ENCODE measurements at places on chromosomes 1 and 21.

DNA sequence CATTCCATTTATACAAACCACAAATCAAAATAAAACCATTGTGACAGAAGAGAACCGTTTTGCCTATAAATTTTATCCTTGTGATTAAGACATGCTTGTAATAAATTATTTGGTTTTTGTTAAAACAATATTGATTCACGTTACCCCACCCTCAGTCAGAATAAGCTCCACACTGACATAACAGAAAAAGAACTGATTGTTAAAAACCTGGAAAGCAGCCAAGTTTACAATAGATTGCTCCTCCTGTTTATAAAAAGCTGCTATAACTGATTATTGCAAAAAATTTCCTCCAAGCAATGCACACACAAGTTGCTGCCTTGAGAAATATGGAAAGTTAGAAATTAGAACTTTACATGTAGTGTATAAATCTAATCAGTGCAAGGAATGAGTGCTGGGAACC is 263.5 kb downstream of the SETD4 start:
- DNase-seq: no peak

- no peak for DNase-seq
Measured at GRCh38 chr1:8073112-8073855, 47.2 kb upstream of the ERRFI1 start.

DNA sequence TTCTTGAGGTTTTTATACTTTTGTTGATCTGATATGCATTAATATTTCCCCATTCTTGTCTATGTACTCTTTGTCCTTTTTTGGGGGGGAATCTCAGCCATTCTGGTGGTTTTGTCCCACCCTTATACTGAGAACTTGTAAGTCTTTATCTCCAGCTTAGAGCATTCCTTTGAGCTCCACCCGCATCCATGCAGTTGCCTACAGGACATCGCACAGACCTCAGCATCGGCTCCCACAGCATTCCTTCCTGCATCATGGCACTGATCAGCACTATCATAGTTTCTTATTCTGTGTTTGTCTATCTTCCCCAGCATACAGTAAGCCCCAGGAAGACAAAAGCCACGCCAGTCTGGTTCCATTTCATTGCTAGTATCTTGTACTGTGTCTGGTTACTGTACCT is 33.0 kb downstream of the HHAT start:
- DNase-seq: no peak

- DNase-seq: no peak
Measured at GRCh38 chr1:153513023-153513422, 22.8 kb downstream of the S100A6 start.

DNA sequence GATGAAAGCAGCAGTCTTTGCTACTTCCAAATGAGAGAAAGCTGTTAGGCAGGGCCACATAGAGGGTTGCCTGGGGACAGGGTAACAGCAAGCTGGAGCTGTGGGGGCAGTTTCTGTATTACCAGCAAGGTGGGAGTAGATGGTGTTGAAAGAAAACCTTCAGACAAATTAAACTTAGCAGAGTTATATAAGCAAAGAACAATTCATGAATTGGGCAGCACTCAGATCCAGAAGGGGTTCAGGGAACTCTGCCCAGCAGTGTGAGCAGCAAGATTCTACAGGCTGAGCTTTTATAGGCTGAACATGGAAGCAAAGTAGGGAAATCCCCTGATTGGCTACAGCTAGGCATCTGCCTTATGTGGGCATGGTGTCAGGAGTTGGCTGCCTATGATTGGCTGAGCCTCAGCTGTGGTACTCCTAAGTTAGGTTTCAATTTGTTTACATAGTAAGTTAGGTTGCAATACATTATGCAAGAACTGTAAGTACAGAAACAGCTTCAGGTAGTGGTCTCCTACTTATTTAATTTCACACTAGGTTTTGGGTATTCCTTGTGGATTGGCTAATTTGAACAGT is 64.1 kb upstream of the TMPRSS2 start:
- no peak for DNase-seq

- DNase-seq: peak; percentile 65
Measured at GRCh38 chr1:204263254-204263910, 49.6 kb upstream of the GOLT1A start.

DNA sequence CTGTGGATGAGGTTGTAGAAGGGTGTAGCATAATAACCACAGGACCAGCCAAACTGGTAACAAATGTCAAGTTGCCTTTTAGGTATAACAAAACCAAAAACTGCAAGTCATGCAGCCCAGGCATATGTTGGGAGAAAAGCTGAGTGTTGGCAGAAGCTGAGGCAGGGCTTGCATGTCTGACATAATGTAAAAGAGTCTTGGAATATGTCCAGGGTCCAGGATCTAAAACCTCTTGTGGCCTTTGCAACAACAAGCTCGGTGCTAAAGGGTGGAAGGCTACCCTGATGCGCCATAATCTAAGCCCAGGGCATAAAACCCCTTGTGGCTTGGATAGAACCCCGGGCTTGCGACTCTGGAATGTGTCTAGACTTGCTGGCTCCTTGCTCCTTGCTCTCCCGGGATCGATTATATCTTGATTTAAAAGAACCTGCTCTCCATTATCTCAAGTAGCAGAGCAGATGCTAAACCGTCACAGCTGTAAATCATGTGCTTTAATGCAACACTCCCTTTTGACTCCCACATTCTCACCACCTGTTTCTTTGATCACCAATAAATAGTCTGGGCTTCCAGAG is 26.5 kb upstream of the SLC35A3 start:
- DNase-seq: no peak

- DNase-seq: no peak
Measured at GRCh38 chr1:3735027-3735681, 17.1 kb upstream of the CCDC27 start.

- no peak for DNase-seq
Measured at GRCh38 chr1:162823771-162824525, 33.4 kb downstream of the HSD17B7 start.

DNA sequence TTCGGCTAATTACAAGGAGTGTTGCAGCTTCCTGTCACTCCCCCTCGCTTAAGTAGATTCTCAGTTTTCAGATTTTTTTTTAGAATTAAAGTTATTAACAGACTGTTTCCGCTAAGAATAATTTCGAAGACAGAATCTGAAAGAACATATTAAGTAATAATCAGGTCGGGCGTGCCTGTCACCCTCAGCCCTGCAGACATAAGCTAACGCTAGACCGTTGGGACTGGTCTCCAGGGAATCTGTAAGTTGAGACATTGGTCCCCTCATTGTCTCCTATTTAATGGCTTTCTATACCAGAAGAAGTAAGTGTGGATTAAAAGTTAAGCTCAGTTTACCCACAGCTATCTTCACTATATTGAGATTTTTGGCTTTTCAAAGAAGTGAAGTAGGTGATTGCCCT is 14.5 kb downstream of the NMNAT1 start:
- no peak for DNase-seq

DNA sequence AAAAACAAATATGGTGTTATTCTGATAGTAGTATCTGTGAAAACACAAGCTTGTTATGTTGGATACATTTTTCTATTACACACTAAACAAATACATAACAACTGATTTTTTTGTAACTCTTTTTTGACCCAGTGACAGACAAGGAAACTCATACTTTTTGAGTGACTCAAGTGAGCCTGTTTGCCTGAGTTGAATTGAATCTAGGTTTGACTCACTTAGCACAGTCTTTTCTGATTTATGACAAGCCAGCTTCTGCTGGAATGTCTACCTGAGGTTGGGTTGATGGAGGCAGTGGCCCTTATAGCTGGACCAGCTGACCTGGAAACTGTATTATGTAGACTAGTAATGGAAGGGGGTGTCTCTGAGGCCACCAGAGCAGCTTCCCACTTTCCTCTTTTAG is 4.2 kb upstream of the CLCA4 start:
- no peak for DNase-seq

- DNase-seq: peak; percentile 62
Measured at GRCh38 chr1:29542548-29542947, 306.2 kb downstream of the PTPRU start.

DNA sequence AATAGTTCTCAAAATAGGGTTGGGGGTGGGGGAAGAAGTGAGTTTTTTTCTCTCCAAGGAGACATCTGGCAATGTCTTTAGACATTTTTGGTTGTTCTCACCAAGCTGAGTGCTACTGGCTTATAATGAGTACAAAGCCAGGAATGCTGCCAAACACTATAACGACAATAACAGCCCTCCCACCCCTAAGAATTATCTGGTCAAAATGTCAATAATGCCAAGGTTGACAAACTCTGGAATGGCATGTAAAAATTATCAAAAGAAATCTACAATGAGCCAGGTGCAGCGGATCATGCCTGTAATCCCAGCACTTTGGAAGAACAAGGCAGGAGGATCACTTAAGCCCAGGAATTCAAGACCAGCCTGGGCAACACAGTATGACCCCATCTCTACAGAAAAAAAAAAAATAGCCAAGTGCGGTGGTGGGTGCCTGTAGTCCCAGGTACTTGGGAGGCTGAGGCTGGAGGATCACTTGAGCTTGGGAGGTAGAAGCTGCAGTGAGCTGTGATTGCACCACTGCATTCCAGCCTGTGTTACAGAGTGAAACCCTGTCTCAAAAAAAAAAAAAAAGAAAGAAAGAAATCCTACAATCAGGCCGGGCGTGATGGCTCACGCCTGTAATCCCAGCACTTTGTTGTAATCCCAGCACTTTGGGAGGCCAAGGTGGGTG is 2.5 kb downstream of the ATP5PF start:
- DNase-seq: no peak

GRCh38 chr1:232194424-232194823 is 435.5 kb downstream of the SIPA1L2 start:
- no peak for DNase-seq

- DNase-seq: no peak
Measured at GRCh38 chr1:181100015-181100905, 11.8 kb downstream of the IER5 start.

- no peak for DNase-seq
Measured at GRCh38 chr1:7614576-7615074, 156.5 kb upstream of the VAMP3 start.

GRCh38 chr1:71930511-71930910 is 351.8 kb downstream of the NEGR1 start:
- DNase-seq: no peak

DNA sequence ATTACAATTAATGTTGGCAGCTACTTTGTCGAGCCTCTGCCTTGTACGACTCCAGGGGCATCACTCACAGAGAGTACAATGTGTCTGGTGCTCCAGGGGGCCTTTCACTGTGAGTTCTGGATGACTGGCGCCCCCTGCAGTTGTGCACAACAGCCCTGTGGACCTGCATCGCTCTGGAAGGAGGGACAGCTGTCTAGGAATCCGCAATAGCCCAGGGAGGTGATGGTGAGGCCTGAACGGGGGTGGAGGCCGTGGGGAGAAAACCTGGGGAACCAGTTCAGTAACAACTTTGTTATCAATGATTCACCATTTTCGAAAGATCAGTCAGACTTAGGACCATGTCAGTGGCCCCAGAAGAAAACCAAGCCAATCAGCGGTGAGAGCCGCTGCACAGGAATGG is 189.1 kb downstream of the KAZN start:
- DNase-seq: no peak

- DNase-seq: no peak
Measured at GRCh38 chr1:41053316-41053715, 31.8 kb upstream of the SLFNL1 start.

DNA sequence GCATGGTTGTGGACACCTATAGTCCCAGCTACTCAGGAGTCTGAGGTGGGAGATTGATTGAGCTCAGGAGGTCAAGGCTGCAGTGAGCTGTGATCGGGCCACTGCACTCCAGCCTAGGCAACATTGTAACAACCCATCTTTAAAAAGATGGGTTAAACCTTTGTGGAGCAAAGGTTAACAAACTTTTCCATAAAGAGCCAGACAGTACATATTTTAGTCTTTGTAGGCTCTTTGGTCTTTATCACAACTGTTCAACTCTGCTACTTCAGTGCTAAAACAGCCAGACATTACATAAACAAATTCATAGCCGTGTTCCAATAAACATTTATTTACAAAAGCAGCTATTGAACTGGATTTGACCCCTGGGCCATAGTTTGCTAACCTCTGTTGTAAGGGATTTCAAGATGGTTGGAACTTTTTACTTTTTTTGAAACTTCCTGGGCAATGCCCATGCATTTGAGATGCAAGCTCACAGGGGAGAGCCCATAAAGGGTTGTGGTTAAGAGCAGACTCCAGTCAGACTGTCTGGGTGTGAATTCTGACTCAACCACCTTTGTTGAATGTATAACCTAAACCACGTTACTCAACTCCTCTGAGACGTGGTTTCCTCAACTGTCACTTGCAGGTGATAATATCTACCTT is 10.8 kb downstream of the INAVA start:
- no peak for DNase-seq

- DNase-seq: no peak
Measured at GRCh38 chr1:48654606-48655210, 122.0 kb downstream of the BEND5 start.

- no peak for DNase-seq
Measured at GRCh38 chr1:224757508-224757907, 141.4 kb downstream of the CNIH3 start.

DNA sequence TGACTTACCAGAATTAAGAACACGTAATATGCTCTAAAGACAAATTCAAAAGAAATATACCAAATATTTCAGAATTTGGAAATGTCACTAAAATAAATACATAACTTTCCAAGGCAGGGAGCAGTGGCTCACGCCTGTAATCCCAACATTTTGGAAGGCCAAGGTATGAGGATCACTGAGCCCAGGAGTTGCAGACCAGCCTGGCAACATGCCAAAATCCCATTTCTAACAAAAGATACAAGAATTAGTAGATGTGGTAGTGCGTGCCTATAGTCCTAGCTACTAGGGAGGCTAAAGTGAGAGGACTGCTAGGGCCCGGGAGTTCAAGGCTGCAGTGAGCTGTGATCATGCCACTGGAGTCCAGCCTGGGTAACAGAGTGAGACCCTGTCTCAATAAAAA is 11.7 kb downstream of the LUZP1 start:
- DNase-seq: no peak

DNA sequence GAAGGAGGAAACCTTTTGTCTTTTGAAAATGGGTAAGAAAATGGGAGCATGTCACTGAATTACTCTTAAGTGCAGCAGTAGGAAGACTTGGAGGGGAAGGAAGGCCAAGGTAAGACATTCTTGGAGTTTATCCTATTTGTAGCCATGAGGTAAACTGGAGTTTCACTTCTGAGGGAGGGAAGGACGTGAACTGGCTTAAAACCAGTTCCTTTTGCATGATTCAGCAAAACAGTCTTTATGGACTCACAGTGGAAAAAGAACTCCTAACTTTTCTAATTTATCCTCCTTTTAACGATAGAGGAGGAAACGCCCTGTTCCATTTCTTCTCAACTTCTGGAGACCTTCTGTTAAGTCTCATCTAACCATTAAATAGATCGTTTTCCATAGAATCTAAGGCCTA is 2.5 kb downstream of the PRDX6 start:
- DNase-seq: no peak

DNA sequence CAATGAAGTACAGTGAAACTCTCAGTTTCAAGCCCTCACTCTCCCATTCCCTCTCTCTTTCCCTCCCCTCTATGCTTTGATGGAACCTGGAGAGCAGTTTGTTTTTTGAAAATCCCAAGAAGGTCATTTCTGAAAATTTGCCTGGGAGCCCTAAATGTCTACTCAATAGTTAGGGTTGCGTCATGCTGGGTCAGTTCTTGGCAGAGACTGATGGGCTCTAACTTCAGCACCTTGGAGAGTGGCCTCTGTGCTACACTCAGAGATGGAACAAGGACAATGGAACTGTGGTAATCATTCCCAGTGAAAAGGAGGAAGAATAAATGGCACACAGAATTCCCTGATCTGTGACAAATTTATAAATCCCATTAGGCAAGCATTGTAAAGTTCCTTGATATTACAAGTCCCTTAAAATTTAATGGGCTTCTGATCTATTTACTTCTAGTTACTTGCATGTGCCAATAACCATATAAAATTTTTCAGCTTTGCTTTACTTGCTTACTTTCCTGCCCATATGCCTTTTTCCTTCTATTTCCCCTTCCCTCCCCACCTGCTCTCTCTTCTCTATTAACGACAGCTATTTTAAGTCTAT is 182.9 kb upstream of the KCND3 start:
- no peak for DNase-seq
